ENCODE measurements at places on chromosomes 3 and 15.

DNA sequence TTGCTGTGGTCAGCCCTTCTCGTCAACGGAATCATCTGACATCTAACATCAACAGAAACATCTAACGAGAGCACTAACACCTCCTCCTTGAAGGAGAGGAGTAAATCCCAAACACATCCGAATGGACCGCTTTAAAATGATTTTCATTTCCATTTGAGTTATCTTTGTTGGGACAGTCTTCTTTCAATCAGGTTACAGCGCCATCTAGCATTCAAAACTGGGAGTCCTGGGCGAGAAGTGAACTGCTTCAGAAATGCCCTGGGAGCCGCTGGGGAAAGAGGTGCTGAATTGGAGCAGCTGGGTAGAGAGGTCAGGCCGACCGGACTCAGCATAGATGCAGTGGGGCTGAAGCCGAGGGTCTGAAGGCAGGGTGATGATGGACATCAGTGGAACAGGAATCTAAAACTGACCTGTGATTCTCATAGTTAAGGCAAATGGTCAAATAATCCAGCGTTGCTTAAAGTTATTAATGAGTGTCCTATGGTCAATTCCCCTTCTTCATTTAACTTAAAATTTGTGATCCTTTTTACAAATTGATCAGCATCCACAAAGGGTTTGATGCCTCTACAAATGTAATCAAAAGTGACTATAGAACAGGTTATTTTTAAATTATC, 170.0 kb upstream of the NDN start:
- DNase-seq: peak; percentile 12

- no peak for DNase-seq
These were observed 299.7 kb upstream of the LMCD1 start for GRCh38 chr3:8201886-8202285.

GRCh38 chr3:13748276-13748879, 131.5 kb downstream of the WNT7A start:
- no peak for DNase-seq

DNA sequence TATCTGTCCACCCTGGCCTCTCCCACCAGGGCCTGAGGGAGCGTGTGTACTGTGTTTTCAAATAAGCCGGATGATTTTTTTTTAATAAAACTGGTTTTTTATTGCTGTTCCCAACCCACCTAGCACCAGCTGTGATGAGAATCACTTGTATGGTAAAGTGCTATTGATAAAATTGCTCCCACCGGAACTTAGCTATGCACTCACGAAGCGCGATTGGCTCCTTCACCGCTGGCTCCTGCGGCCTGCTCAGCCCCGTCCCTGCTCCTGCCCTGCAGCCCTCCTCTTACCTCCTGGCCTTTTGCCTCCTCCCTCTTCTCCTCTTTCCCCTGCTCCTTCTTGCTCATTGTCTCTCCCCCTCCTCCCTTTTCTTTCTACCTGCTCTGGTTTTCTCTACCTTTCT, 183.7 kb downstream of the TLE3 start:
- no peak for DNase-seq

- DNase-seq: no peak
These were observed 128.6 kb downstream of the GSK3B start for GRCh38 chr3:119965692-119966091.

- peak; percentile 27 for DNase-seq
These were observed 195.1 kb downstream of the EPHA6 start for GRCh38 chr3:97009427-97010019.

GRCh38 chr3:46859001-46859710, 4.1 kb downstream of the MYL3 start:
- no peak for DNase-seq

GRCh38 chr15:70045045-70045444, 52.7 kb downstream of the TLE3 start:
- DNase-seq: no peak
